ENCODE measurements at places on chromosomes 16 and 17. TPM values are rescaled to one million over a fixed set of nuclear protein-coding genes. Genes with fewer than 3 reads are reported as not detected.
A peak's percentile ranks its signal among the peaks of the same experiment; 100 is the strongest.

DNA sequence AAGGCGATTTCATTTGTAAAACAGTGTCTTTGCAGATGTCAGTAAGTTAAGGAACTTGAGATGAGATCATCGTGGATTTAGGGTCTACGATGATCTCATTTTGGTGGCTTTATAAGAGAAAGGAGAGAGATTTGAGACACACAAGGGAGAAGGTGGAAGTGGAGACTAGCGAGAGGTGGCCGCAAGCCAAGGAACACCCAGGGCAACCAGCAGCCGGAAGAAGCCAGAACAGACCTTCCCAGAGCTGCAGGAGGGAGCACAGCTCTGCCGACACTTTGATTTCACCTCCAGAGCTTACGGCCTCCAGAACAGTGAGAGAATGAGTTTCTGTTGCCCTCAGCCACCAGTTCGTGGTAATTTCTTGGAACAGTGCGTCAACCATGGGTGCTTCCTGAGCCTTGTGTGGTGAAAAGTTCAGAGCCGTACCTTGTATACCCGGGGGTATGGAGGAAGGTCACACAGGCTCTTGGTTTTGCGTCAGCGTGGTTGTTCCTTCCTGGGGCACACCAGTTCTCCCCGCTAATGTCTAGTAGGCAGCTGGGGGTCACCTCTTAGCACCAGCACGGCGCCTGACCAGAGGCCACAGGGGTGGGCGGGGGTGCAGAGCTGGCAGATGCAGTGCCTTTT is 12.9 kb upstream of the SEC14L1 start:
- H3K36me3 ChIP-seq = no peaks in the 10 kb centered on the region
- H3K4me3 ChIP-seq = no peak overlapping the region
- no peaks in the 10 kb centered on the region for H3K27me3 ChIP-seq
- peak overlapping the region; percentile 0 for H3K27ac ChIP-seq
- peak; percentile 41 for DNase-seq
- peaks cover 42% of the 10 kb centered on the region for H3K4me1 ChIP-seq

NLRC3 gene
- 0.23 TPM for total RNA-seq

DNA sequence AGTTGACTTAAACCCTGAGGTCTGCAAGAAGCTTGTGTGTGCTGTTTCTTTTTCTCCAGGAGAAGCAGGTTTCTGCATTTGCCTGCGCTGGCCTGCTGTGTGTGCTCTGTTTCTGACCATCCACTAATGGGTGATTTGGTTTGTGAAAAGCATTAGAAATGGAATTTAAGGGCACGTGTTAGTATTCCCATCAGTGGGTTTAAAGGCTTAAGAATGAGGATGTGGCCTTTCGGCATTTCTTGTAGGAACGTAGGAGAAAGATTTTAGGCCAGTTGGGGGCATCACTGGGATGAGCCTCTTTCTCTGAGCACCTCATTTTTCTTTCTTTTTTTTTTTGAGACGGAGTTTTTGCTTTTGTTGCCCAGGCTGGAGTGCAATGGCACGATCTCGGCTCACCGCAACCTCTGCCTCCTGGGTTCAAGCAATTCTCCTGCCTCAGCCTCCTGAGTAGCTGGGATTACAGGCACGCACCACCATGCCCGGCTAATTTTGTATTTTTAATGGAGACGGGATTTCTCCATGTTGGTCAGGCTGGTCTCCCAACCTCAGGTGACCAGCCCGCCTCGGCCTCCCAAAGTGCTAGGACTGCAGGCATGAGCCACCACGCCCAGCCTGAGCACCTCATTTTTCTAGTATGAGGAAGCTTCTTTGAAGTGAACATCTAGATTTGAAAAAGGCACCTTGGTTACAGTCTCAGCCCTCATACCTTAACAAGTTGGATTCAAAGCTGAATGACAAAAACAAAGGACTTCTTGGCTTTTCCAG is 110.3 kb downstream of the BANP start:
- H3K36me3 ChIP-seq = no peaks in the 10 kb centered on the region
- H3K27ac ChIP-seq = no peak overlapping the region
- no peaks in the 10 kb centered on the region for H3K27me3 ChIP-seq
- no peak overlapping the region for H3K4me3 ChIP-seq

BTBD17 gene
- not detected for total RNA-seq

DNA sequence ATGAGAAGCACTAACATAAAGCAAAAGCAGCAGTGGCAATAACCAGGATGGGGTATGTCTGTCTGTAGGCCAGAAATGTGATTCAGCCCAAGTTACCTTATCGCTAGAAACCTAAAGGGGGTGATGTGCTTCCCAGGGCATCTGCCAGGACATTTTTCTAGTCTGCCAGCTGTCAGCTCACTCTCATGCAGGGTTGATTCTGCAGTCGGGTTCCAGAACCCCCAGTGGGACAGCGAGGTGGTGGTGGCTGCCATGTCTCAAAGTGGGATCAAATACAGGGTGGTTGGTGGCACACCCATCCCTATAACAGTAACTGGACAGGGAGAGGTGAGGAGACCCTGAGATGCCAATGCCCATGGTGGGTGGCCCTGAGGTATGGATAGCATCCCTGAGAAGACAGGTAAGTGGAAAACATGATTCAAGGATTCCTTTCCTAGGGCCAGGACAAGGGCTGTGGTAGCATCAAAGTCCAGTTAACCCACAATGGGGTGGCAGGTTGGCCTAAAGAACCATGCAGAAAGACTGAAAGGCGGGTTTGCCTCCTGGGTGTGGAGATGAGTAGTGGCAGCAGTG is 84.3 kb downstream of the TNFRSF13B start:
- H3K27me3 ChIP-seq = no peaks in the 10 kb centered on the region
- H3K4me3 ChIP-seq = no peak overlapping the region
- H3K27ac ChIP-seq = no peak overlapping the region
- H3K4me1 ChIP-seq = no peaks in the 10 kb centered on the region
